ENCODE measurements at places on chromosomes 4 and X.
A peak's percentile ranks its signal among the peaks of the same experiment; 100 is the strongest.

DNA sequence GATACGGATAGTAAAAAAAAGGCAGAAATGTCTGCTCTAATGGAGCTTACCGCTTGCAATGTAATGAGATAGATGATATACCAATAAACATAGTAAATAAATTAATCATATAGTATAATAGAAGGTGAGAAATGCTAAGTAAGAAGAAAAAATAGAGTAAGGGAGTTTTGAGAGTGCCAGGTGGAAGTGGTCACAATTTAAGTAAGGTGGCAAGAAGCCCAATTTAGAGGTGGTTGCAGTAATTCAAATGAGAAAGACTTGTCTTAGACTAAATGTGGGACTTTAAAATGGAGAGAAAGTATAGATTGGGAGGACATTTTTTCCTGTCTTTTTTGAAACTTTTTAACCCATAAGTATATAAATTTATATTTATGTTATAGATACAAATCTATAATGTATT lies 26.0 kb downstream of the TBC1D19 start:
- DNase-seq: no peak

DNA sequence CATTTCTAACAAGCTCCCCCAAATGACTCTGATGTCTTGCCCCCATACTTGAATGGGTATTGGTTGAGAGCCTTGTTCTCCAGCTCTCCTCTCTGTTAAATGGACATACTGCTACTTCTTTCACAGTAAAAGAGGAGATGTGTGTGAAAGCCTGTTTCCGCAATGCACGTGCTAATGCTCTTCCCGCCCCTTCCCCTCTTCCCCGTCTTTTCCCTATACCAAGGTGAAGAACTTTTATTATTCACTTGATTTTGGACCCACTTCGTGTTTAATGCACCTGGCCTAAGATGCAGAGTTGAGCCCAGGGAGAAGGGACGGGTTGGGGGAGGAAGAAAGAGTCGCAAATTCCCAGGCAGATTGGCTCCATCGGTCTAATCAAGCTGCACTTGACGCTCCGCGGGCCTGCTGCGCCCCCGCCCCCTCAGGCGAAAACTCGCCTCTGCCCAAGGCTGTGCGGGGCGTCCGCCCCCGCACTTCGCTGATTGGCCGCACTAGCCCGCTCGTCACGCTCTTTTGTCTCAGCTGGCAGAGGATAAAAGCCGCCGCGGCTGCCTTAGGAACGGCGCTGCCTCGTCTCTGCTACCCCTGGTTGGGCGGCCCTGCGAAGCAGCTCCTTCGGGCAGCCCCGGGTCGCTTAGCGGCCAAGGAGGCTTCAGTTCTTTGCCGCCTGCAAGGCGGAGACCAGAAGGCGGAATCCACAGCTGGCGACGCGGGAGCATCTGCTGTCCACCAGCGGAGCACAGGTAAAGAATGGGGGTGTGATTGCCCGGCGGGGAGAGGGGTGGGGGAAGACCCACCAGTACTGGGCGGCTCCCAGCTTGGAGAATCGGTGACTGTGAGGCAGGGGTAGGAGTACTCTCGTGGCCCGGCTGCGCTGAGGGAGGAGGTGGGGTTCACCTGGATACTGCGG lies at the start of gene ZCCHC12:
Gene ZCCHC12 (plus strand): TSS at position 562 of the 910 bp plus-strand sequence. CDS start 1,421 bp downstream, outside the sequence.
- peak; percentile 61 for DNase-seq

DNA sequence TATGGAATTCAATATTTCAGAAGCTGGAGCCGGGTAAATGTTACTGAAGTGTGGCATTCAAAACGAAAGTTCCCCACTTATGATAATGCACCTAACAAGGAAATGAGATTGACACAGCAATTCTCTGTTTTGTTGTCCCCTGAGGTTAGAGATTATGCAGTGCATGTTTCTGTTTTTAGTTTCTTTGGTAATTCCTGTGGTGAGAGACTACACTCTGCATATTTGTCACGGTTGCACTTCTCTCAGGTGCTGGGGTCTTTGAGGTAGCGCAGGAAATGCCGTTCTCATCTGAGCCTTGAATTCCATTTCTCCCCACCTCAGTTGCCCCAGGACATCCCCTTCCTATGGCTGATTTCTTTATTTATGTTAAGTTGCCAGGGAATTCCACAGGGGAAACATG lies 15.3 kb upstream of the BEND4 start:
- no peak for DNase-seq

GRCh38 chrX:142068365-142068764 lies 136.7 kb downstream of the MAGEC2 start:
- DNase-seq: no peak

- no peak for DNase-seq
These were observed 149.3 kb upstream of the SLC4A4 start for GRCh38 chr4:71189471-71189870.

- DNase-seq: no peak
These were observed 2.6 kb upstream of the CPZ start for GRCh38 chr4:8589823-8590545.

- DNase-seq: no peak
These were observed 22.3 kb downstream of the GRIA2 start for GRCh38 chr4:157242871-157243270.

DNA sequence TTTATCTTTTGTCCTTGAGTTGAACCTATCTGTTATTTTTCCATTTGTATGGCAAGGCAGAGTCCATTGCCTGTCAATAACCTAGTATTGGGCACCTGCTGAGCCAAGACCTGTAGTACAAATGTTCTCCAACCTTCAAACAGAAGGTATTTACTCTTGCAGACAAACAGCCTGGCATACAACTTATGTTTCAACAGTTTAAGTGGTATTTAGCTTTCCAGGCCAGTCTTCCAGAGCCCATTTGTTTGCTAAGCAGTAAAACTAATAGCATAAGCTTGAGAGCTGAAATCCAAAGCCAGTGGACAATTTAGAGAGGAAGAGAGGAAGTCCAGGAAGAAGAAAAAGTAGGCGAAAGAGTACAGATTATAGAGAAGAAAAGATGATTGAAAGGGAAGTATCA lies 979.3 kb downstream of the GLUD2 start:
- no peak for DNase-seq

- DNase-seq: no peak
These were observed 1315.1 kb upstream of the PCDH7 start for GRCh38 chr4:29405116-29405515.

DNA sequence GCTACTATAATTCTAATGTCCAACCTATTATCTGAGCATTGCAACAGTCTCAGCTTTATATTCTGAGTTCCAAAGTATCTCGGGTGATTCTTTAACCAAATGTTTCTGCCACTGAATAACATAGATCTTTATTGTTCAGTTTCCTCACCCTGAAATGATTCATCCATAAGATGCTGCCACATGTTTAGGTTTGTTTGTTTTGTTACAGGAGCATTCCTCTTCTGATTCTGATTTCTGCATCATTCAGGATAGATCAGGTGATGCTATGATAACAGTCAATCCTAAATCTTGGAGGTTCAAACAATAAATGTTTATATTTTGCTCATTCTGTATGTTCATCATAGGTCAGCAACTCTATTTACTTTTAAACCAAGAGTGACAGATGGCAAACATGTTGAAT lies 927.6 kb downstream of the PCDH7 start:
- DNase-seq: no peak

DNA sequence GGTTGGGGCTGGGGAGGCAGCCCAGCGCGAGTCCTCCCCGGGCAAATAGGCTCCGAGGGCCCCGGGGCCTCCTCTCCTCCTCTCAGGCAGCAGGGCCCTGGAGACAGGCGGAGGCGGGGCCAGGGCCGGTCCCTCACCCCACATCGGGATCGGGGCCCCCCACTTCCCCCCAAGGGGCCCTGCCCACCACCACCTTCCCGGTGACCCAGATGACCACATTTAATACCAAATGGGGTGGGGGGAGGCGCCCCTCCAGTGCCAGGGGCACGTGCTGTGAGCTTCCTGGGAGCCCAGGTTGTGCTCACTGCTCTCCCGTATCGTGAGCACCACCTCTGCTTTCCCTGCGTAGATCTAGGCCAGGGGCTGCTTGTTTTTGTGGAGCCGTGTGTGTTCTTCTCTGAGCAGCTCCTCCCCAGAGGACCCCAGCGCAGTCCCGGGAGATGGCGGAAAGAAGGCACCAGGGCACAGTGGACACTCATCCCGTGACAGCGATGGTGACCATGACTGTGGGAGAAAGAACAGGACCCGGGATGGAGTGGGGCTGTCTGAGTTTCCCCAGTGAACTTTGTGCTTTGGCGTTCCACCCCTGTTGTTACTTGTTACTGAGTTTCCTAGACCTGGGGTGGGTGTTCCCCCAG lies 2.1 kb downstream of the PNMA6A start:
- DNase-seq: no peak

GRCh38 chr4:151921386-151921785 lies 160.6 kb upstream of the GATB start:
- DNase-seq: no peak

DNA sequence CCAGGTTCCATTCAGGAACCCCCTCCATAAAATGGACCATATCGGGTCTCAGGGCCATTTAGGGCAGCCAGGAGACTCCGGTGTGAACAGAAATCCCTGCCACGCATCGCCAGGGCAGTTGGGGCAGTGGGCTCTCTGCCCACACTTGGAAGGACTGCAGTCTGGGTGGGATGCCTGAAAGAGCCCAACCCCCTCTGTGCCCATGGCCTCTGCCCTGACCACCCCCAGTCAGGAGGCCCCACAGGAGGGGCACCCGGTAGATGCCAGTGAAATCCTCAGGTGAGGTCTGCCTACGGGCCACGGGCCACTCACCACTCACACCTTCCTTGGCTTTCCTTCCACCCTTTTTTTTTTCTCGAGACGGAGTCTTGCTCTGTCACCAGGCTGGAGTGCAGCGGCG lies 4.8 kb downstream of the PRAF2 start:
- no peak for DNase-seq

- no peak for DNase-seq
These were observed 14.4 kb downstream of the ATRX start for GRCh38 chrX:77771601-77772000.

DNA sequence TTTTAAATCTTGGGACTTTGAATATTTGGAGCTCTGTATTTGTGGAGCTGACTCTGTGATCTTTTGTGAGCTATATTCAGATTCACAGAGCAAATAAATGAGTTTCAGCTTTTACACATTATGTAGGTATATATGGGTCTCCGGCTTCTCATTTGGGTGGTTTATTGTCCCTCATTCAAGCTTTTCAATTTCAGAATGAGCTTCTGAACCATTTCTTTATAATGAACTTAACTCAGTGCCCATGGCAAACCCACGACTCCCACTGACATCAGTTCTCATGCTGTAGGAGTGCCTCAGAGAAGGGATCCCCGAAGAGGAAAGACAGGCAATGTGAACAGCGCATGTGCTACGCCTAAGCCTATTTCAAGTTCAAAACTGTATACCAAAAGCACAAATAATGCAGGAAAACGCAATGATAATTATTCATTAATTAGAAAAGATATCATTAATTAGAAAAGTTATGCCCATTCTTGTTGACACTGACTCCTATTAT lies 156.6 kb downstream of the DCTD start:
- DNase-seq: no peak

- DNase-seq: no peak
These were observed 54.3 kb upstream of the TXK start for GRCh38 chr4:48188390-48188789.

DNA sequence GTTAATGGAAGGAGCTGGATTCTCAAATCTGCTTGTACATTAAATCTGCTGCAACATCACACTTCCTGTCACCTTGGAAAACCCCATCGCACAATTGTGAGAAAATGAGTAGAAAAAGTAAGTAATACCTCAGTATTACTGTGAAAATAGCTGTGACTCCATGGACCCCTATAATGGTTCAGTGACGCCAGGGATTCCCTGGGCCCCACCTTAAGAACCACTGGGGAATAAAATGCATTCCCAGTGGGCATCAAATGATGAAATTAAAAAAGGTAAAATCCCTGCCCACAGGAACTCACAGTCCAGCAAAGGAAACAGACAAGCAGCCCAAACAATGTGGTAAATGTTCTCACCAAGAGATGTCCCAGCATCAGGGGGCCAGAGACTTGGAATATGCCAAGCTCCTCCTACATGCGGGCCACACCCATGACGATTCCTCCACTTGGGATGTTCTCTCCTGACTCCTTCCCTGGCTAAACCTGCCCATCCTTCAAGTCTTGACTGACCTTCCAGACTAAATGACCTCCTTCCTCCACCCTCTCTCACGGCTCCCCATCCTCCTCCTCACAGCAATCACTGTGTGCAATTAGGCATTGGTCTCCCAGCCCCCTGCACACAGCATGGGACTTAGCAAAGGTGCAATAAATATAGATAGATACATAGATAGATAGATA lies 2.6 kb downstream of the EVC2 start:
- no peak for DNase-seq

DNA sequence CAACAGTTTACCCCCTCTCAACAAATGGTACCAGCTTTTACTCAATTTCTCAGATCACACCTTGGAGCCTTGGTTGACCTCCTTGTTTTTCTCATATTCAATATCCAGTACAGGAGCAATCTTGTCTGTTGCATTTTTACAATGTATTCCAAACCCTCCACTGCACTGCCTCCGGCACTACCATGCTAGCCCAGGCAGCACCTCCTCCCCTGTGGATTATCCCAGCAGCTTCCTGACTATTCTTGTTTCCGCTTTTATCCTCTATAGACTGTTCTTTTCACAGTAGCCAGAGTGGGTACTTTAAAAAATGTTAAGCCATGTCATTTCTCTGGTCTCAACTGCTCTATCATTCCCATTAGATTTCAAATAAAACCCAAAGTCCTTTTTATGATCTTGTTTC lies 253.4 kb upstream of the GPRIN3 start:
- DNase-seq: no peak

GRCh38 chrX:49995107-49995731 lies 72.8 kb downstream of the CLCN5 start:
- DNase-seq: no peak

DNA sequence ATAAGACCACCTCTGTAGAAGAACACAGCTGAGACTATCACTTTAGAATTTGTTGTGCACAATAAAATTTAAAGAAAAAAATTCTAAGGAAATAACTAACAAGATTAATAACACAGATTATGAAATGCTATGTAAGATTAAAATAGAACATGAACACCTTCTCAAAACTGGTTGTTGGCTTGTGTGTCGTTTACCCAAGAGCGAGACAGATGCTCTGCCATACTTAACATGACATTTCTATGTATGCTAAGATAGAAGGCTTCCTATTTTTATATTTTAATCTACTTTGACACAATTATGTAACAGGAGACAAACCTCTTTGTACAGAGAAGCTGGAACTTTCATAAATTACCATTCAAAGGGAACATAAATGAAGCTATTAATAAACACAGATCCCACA lies 30.1 kb downstream of the USP46 start:
- DNase-seq: no peak

- DNase-seq: peak; percentile 95
These were observed 452 bp upstream of the GK start for GRCh38 chrX:30652527-30653414.

GRCh38 chrX:103687696-103688201 lies 1.2 kb upstream of the MORF4L2 start:
- DNase-seq: peak; percentile 89

GRCh38 chrX:154025230-154025629 lies 5.5 kb upstream of the IRAK1 start:
- DNase-seq: no peak

DNA sequence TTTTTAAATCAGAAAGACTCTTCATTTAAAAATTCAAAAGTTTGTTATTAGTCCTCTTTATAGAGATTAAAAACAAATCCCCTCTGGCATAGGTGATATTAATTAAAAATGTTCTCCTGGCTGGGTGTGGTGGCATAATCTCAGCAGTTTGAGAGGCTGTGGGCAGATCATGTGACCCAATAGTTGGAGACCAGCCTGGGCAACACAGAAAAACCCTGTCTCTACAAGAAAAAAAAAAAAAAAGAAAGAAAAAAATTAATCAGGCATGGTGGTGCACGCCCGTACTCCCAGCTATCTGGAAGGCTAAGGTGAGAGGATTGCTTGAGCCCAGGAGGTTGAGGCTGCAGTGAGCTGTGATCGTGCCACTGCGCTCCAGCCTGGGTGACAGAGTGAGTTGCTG lies 38.9 kb downstream of the RASGEF1B start:
- DNase-seq: no peak

- no peak for DNase-seq
These were observed 37.3 kb upstream of the SPANXN2 start for GRCh38 chrX:143757887-143758286.
